Tibial nerve (tissue), 4 donors: ENCODE measurements at places on chromosomes 16 and 17. TPM values are rescaled to one million over a fixed set of nuclear protein-coding genes. Genes with fewer than 3 reads are reported as not detected.

DNA sequence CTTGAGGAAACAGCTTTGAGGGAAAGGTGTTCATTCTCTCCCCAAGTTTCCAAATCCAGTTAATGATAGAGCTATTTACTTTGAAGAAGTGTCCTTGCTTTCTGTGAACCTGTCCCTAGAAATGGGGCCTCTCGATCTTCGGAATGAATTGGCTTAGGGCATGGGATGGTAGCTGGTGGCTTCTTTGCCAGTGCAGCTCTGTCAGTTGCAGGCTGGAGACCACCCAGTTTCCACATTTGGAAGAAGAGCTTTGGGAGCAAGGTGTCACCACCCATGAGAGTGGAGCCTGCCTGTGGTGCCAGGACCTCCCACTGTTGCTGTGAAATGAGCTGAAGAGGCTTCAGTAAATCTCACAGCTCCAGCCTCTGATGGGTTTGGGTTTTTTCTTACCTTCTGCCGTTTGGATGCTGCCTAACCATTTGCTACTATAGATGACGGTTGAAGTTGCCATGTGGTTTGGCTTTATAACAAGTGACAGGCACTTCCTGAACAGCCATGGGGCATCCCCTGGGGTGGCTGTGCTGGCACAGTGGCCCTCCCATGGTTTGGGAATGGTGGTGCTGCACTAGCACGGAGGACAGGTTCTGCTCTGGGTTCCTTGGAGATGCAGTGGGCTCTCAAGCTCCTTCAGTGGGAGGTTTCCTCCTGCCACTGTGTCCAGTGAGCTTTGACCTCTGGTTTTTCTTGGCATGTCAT, 19.5 kb upstream of the SLC5A10 start:
- H3K27ac ChIP-seq = no peak overlapping the region
- H3K36me3 ChIP-seq = peaks cover 52% of the 10 kb centered on the region
- H3K4me3 ChIP-seq = no peak overlapping the region

DNA sequence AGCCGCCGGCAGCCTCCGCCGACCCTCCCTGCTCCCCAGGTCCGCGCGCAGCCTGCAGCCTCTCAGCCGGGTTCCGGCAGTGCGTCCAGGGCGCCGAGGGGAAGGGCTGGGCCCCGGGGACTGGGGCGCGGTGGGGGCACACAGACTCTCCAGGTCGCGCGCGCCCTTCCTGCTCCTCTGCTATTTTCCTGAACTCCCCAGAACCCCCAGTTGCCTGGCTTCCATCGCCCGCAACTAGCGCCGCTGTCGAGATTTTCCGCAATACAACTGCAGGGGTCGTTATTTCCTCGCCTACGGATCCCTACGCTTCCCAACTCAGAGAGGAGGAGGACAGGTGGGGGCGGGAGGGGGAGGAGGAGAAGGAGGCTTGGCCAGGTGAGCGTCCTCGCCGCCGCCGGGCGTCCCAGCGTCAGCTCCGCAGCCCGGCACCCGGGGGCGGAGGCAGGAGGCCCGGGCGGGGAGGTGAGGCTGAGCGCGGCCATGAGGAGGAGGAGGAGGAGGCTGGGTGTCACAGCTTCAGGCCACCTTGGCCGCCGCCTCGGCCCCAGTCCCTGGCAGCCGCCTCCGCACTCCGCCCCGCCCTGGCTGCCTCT, at the start of gene CA10:
Gene CA10 (minus strand): TSS at position 265 of the 593 bp plus-strand sequence.
- no peaks in the 10 kb centered on the region for H3K4me1 ChIP-seq
- H3K36me3 ChIP-seq = no peaks in the 10 kb centered on the region

The METRNL gene
- total RNA-seq = 162 TPM

The IL34 gene
- 49.6 TPM for total RNA-seq

The CRYM gene
- total RNA-seq = not detected
